Mesendoderm (in vitro differentiated cells): ENCODE measurements at places on chromosomes 7 and 10.

DNA sequence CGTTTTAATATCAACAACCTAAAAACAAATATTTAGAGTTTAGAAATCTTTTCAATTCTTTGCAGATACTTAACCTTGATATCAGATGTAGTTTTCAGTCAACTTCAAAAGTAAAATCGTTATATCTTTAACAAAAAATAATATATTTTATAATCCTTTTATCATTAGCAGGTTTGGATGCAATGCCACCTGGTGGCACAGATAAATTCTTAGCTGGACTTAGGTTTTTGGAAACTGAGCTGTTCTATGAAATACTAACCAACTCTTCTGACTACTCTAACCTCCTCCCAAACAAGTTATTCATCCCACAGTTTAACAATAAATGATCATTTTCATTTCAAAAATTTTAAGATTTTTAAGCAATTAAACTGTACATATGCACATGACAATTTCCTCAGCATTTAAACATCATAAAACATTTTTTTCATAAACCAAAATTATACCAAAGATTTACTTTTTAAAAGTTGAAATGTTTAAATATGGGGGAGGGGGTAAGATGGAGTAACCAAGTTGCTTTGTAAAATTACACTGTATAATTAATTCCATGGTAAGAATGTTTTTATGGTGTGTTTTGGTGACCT, 56.9 kb downstream of the HIBADH start:
- DNase-seq: peak; percentile 52

GRCh38 chr10:103546401-103546800, 52.9 kb downstream of the NEURL1 start:
- DNase-seq: no peak

DNA sequence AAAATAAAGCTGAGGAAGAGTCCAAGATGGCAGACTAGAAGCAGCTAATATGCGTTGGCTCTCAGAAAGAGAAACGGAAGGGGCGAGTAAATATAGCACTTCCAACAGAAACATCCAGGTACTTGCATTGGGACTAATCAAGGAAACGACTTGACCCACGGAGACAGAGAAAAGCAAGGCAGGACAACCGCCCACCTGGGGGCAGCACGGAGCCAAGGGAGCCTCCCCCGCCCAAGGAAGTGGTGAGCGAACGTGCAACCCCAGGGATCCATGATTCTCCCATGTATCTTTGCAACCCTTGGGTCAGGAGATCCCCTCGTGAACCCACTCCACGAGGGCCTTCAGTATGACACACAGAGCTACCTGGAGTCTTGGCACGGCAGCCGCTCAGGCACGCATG, 45.4 kb upstream of the GRM3 start:
- DNase-seq: peak; percentile 77

DNA sequence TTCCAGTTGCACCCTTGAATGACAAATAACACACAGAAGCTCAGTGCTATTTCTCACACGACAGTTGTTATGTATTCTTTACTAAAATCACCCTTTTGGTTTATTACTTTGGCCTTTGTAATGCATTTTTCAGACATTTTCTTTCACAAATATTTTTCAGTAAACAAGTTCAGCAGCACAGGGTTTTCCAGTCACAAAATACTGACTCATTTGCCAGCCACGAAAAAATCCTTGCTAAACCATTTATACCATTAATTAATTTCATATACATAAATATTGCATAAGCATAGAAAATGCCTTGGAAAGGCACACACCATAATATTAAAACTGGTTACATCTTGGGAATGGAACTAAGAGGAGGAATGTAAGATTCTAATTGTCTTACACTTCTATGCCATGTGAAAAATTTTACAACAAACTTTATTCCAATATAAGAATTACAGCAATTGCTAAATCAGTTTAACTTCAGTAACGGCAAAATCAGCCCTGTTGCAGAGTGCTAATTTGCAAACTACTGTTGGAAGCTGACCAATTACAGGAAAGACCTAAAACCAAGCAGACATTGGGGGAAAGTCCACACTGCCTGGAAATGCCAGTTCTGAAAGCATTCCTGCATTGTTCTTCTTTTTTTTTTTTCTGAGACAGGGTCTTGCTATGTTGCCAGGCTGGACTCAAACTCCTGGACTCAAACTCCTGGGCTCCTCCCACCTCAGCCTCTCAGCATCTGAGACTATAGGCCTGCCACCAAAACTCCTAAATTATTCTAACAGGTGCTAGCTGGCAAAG, 31.6 kb upstream of the PBLD start:
- no peak for DNase-seq

GRCh38 chr7:99013266-99014112, 130.4 kb downstream of the SMURF1 start:
- DNase-seq: no peak

DNA sequence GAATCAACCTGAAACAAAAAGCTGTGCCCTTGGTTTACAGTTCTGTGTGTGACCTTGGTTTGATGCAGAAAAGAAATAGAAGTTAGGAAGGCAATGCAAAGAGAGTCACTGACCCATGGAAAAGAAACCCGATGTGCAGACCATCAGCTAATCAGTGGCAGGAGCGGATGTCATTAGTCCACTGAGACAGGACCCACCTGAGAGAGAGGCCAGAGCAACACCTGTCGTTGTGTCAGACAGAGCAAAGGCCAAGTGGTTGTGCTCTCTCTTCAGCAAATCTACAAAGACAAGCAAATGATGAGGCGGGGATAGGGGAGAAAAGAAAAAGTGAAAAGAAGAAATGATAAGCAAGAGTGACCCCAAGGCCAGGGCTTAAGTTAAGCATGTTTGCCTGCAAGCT, 8.7 kb downstream of the GAD2 start:
- no peak for DNase-seq

- peak; percentile 42 for DNase-seq
These were observed 136.1 kb upstream of the COBL start for GRCh38 chr7:51452694-51453093.

DNA sequence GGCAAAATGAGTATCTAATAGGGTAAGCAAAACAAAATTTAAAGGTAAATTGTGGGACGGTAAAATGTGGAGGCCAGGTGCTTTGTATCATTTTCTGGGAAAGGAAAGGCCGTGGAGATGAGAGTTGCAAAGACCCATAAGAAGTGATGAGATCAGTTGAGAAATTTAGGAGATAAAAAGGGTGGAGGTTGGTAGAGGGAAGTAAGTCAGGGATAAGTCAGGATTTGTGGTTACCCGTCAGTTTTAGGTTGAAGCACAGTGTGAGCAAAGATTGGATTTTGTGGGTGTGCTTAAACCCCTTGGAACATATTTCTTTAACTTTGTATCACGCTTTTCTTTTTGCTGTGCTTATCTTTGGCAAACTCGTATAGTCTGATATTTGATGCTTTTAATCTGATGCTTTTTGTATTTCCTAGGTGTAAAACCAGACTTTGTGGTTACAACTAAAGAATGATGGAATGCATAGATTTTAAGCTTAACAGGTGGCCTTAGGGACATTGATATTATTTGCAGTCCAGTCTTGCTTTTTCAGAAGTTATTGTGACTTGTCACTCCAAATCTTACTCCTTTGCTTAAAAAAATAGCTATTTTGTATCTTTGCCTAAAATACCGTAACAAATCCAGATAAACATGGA, 1.2 kb downstream of the BTRC start:
- DNase-seq: no peak

DNA sequence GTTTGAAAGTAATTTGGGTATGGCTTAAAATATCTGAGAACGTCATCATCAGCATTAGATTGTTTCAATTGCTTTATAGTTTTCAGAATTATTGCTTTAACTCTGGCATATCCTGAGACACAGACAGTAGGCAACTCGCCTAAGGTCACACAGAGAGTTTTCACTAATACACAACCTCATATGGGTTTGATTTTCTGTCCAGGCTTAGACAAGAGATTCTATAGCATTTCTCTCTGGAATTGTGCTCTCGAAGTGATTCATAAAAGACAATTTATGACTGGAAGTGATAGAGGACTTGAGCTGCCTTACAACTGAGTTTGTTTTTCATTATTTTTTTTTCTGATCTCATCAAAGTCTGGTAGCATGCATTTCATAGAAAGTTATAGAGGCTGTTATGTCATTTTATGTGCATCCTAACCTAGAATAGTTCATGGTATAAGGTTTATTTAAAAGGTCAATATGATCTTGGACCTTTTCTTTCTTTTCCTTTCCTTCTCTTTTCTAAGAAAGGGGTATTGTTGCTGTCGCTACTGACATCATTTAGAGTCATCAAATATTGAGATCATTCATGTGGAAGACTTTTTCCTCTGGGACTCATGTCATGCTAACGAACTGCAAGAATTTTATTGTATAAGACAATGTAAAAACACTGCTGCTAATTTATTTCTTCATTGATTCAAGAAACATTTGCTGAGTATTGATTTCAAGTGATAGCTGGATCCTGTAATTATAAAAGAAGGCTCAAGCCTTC, 278.2 kb downstream of the PLXDC2 start:
- DNase-seq: no peak
